Activated naive CD8-positive, alpha-beta T cell treated with anti-CD3 and anti-CD28 coated beads for 36 hours (primary cell): ENCODE measurements at places on chromosomes 1 and 21.
A peak's percentile ranks its signal among the peaks of the same experiment; 100 is the strongest.

GRCh38 chr1:161008869-161009510, 12.0 kb downstream of the F11R start:
- H3K36me3 ChIP-seq, result no peaks in the 10 kb centered on the region
- no peak overlapping the region for H3K27ac ChIP-seq
- H3K27me3 ChIP-seq, result no peaks in the 10 kb centered on the region
- H3K4me1 ChIP-seq, result peaks cover 19% of the 10 kb centered on the region

GRCh38 chr1:41161846-41162245, 80.3 kb downstream of the SCMH1 start:
- H3K27ac ChIP-seq, result no peak overlapping the region
- peaks cover 6% of the 10 kb centered on the region for H3K36me3 ChIP-seq
- H3K4me3 ChIP-seq, result no peak overlapping the region

GRCh38 chr1:247456021-247456420, 1.9 kb downstream of the OR2B11 start:
- H3K27me3 ChIP-seq, result peaks cover 29% of the 10 kb centered on the region
- H3K36me3 ChIP-seq, result peaks cover 4% of the 10 kb centered on the region
- no peak for DNase-seq

GRCh38 chr1:17016317-17016661, 4.6 kb upstream of the ATP13A2 start:
- H3K27me3 ChIP-seq, result no peaks in the 10 kb centered on the region
- peaks cover 12% of the 10 kb centered on the region for H3K4me1 ChIP-seq

DNA sequence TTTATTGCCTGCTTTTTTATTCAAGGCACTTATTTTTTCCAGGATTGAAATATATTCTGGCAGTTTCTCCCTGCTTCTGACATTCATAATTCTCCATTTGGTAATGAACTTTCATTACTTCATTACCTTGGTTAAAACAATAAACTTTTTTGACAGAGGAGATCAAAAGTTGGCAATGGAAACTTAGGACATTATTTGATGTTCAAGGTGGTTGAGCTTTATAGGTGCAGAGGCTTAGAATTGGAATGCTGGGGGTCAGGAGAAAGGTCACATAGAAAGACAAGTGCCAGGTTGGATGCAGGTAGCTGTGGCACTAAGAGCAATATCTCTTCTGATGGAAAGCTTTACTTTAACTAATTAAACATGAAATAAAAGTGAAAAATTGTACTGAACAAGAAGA, 152.4 kb downstream of the SPATA46 start:
- no peak overlapping the region for H3K4me3 ChIP-seq
- peaks cover 16% of the 10 kb centered on the region for H3K27me3 ChIP-seq
- H3K27ac ChIP-seq, result no peak overlapping the region
- DNase-seq, result no peak
- H3K4me1 ChIP-seq, result no peaks in the 10 kb centered on the region
- no peaks in the 10 kb centered on the region for H3K36me3 ChIP-seq

DNA sequence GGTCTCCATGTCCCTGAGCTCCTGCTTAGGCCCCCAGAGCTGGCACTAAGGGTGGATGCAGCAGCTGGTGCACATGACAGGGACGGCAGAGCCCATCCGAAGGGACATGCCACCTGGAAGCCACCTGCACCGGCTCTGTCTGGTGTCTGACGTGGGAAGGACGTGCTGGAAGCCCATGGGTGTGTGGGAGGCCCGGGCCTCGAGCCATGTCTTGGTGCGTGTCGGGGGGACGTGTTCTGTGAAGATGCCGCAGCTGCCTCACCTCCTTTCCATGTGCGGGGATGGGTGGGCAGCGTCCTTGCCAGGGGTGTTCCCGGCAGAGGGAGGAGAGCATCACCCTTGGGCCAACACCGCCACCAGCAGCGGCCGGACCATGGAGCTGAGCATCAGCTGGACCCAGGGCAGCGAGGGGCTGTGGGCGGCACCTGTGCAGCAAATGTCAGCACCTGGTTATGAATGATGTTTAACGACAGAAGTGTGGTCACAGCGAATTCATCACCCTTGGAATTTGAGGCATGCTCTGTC, 15.5 kb upstream of the POFUT2 start:
- H3K36me3 ChIP-seq, result no peaks in the 10 kb centered on the region
- no peak overlapping the region for H3K4me3 ChIP-seq
- H3K27ac ChIP-seq, result no peak overlapping the region
- H3K4me1 ChIP-seq, result peaks cover 5% of the 10 kb centered on the region
- no peak for DNase-seq

DNA sequence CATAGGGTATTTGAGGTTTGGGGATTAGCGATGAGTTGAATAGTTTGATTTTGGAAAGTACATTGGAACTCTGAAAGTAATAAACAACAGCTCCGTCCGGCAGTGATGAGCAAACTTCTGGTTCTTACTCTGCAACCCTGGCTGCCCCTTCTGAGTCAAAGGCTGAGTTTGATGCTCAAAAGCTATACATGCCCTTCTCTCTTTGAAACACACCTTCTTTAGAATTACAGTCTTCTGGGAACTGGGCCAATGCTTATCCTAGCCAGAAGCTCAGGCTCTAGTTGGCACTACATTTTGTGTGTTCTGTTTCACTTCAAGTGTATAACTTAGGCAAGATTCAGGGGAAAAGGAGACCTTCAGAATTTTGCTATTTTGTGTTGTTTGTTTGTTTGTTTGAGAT, 9.3 kb downstream of the AHCYL1 start:
- no peak overlapping the region for H3K27ac ChIP-seq
- no peak for DNase-seq
- no peaks in the 10 kb centered on the region for H3K27me3 ChIP-seq

GRCh38 chr1:99751877-99752504, 14.4 kb downstream of the FRRS1 start:
- H3K27ac ChIP-seq, result peak overlapping the region; percentile 59
- no peaks in the 10 kb centered on the region for H3K27me3 ChIP-seq

DNA sequence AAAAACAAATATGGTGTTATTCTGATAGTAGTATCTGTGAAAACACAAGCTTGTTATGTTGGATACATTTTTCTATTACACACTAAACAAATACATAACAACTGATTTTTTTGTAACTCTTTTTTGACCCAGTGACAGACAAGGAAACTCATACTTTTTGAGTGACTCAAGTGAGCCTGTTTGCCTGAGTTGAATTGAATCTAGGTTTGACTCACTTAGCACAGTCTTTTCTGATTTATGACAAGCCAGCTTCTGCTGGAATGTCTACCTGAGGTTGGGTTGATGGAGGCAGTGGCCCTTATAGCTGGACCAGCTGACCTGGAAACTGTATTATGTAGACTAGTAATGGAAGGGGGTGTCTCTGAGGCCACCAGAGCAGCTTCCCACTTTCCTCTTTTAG, 4.2 kb upstream of the CLCA4 start:
- no peak overlapping the region for H3K4me3 ChIP-seq
- no peaks in the 10 kb centered on the region for H3K36me3 ChIP-seq
- no peaks in the 10 kb centered on the region for H3K4me1 ChIP-seq
- H3K27ac ChIP-seq, result no peak overlapping the region
- peaks cover 14% of the 10 kb centered on the region for H3K27me3 ChIP-seq
- no peak for DNase-seq

DNA sequence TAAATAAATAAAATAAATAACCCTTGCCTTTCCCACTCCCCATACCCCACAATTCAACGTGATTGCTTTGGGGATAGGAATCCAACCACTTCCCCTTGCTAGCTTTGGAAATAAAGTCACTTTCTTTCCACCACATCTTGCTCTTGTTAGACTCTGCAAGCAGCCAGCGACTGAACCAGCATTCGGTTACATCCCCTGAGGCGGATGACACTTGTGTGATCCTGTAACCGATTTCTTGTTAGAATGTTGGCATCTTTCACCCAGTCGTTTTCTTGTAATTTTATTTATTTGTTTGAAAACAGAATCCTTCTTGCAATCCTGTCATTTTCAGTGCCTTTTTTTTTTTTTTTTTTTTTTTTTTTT, 1.6 kb upstream of the IFNGR2 start:
- H3K27ac ChIP-seq, result no peak overlapping the region
- peaks cover 5% of the 10 kb centered on the region for H3K36me3 ChIP-seq
- DNase-seq, result no peak
- no peak overlapping the region for H3K4me3 ChIP-seq

- peaks cover 34% of the 10 kb centered on the region for H3K4me1 ChIP-seq
- peak overlapping the region; percentile 94 for H3K27ac ChIP-seq
- H3K4me3 ChIP-seq, result peak overlapping the region; percentile 45
- H3K36me3 ChIP-seq, result peaks cover 42% of the 10 kb centered on the region
- H3K27me3 ChIP-seq, result no peaks in the 10 kb centered on the region
- no peak for DNase-seq
Measured at GRCh38 chr1:28577738-28578536, 14.1 kb upstream of the RAB42 start.

DNA sequence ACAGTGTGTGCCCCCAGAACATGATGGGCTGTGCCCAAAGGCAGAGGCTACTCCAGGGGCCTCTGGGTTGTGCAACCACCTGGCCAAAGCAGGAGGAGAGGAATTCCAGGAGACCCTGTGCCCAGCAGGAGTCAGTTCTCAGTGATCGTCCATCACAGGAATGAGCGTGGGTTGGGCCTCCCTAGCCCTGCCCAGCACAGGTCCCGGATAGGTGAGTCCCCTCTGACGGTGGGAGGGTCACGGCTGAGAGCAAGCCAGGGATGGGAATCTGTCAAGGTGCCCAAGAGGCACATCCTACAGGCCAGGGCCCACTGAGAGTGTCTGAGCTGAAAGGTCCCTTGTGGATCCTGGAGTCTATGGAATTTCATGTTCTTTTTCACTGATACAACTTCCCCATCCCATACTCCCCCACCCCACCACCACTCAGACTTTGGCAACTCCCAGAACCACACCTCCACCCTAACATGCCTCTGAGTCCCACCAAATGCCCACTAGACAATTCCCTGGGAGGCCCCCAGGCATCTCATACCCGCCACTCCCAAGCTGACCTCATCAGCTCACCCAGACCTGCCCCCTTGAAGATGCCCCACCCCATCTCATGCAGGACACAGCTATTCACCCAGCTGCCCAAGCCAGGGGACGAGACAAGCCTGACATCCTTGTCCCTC, 3.1 kb downstream of the GJB4 start:
- H3K27ac ChIP-seq, result no peak overlapping the region
- DNase-seq, result no peak
- no peak overlapping the region for H3K4me3 ChIP-seq
- H3K36me3 ChIP-seq, result no peaks in the 10 kb centered on the region
- no peaks in the 10 kb centered on the region for H3K4me1 ChIP-seq

- H3K36me3 ChIP-seq, result peaks cover 22% of the 10 kb centered on the region
- H3K4me3 ChIP-seq, result no peak overlapping the region
- H3K27ac ChIP-seq, result no peak overlapping the region
Measured at GRCh38 chr1:12316331-12316730, 86.5 kb downstream of the VPS13D start.

- no peak overlapping the region for H3K4me3 ChIP-seq
- H3K27me3 ChIP-seq, result no peaks in the 10 kb centered on the region
- no peaks in the 10 kb centered on the region for H3K36me3 ChIP-seq
- peaks cover 2% of the 10 kb centered on the region for H3K4me1 ChIP-seq
Measured at GRCh38 chr1:86756062-86756406, 51.7 kb downstream of the SH3GLB1 start.

GRCh38 chr1:91731815-91732214, 154.1 kb downstream of the TGFBR3 start:
- peak; percentile 62 for DNase-seq
- peaks cover 3% of the 10 kb centered on the region for H3K36me3 ChIP-seq
- no peaks in the 10 kb centered on the region for H3K27me3 ChIP-seq
- H3K4me3 ChIP-seq, result no peak overlapping the region

- peaks cover 9% of the 10 kb centered on the region for H3K27me3 ChIP-seq
- no peak overlapping the region for H3K27ac ChIP-seq
- H3K36me3 ChIP-seq, result no peaks in the 10 kb centered on the region
- DNase-seq, result no peak
- H3K4me1 ChIP-seq, result no peaks in the 10 kb centered on the region
- no peak overlapping the region for H3K4me3 ChIP-seq
Measured at GRCh38 chr1:227416156-227416830, 98.0 kb upstream of the CDC42BPA start.

DNA sequence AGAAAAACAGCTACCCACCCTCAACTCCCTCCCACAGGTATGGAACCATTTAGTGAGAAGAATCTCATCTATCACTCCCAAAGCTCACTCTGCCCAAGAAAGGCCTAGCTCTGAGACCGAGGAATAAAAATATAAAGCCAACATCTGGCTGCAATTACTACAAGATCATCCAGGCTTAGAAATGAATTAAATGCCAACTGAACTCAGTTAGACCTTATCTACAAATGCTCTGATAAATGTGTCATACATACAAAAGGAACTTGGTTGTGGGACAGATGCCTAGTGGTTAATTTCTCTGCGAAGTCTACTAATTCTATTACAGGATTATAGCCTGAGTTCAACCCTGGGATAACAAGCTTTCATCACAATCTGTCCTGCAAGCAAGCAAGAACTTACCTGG, 6.7 kb downstream of the ADIPOR1 start:
- H3K36me3 ChIP-seq, result peaks cover 4% of the 10 kb centered on the region
- H3K4me1 ChIP-seq, result peaks cover 34% of the 10 kb centered on the region
- H3K27me3 ChIP-seq, result no peaks in the 10 kb centered on the region
- H3K4me3 ChIP-seq, result no peak overlapping the region
- no peak for DNase-seq

DNA sequence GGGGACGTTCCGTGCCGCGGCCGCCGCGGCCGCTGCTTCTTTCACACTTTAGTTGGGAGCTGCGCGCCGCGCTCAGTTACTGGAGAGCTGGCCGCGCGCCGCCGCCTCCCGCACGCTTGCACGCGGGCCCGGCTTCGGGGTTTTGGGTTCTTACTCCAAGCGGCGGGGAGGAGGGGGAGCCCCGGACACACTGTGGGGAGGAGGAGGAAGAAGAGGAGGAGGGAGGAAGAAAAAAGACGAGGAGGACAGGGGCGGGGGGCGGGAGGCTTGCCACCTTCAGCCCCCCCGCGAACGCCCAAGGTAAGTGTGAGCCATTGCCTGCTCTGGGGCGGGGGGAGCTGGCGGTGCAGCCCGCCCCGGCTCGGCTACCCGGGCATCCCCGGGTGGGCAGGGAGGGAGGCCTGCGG, 243 bp downstream of the C1orf21 start:
- no peak overlapping the region for H3K27ac ChIP-seq
- H3K4me3 ChIP-seq, result peak overlapping the region; percentile 81
- H3K4me1 ChIP-seq, result peaks cover 13% of the 10 kb centered on the region
- no peak for DNase-seq
- no peaks in the 10 kb centered on the region for H3K36me3 ChIP-seq

- no peaks in the 10 kb centered on the region for H3K27me3 ChIP-seq
- no peak overlapping the region for H3K27ac ChIP-seq
- DNase-seq, result no peak
Measured at GRCh38 chr1:70156529-70157120, 48.8 kb downstream of the LRRC40 start.

- DNase-seq, result no peak
- no peak overlapping the region for H3K4me3 ChIP-seq
- H3K4me1 ChIP-seq, result no peaks in the 10 kb centered on the region
- H3K27me3 ChIP-seq, result no peaks in the 10 kb centered on the region
Measured at GRCh38 chr1:9027307-9027706, 1.1 kb upstream of the SLC2A7 start.

GRCh38 chr1:43062527-43063095, 103.9 kb upstream of the SLC2A1 start:
- H3K27me3 ChIP-seq, result peaks cover 4% of the 10 kb centered on the region
- no peak overlapping the region for H3K27ac ChIP-seq
- no peak for DNase-seq
- H3K4me3 ChIP-seq, result no peak overlapping the region
- peaks cover 19% of the 10 kb centered on the region for H3K4me1 ChIP-seq

GRCh38 chr1:39987869-39988268, 32.9 kb downstream of the MFSD2A start:
- H3K27ac ChIP-seq, result no peak overlapping the region
- no peak for DNase-seq
- H3K27me3 ChIP-seq, result no peaks in the 10 kb centered on the region
- H3K4me3 ChIP-seq, result no peak overlapping the region
- H3K36me3 ChIP-seq, result no peaks in the 10 kb centered on the region
